Spinal cord (tissue), 10 donors: ENCODE measurements at places on chromosomes 7 and 10.

GRCh38 chr7:123533929-123534382 is 439 bp downstream of the IQUB start:
- no peak for DNase-seq

DNA sequence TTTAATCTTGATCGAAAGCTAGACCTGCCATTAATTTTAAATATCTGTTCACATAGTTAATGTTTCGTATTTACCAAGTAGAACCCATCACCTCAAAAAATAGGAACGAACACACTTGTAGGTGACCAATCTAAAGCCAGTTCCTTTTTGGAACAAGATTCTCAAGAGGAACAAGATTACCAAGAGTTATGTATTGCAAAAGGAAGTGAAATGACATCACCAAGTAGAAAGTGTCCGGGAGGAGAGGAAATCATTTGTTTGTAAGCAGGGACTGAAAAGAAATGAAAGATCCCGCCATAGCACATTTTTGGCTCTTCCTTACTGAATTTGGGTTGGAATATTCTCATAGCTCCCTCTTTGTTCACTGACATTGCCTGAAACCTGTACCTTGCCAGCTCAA is 1200.5 kb downstream of the SORCS1 start:
- no peak for DNase-seq

GRCh38 chr7:46356371-46356770 is 435.3 kb upstream of the IGFBP3 start:
- DNase-seq, result no peak

DNA sequence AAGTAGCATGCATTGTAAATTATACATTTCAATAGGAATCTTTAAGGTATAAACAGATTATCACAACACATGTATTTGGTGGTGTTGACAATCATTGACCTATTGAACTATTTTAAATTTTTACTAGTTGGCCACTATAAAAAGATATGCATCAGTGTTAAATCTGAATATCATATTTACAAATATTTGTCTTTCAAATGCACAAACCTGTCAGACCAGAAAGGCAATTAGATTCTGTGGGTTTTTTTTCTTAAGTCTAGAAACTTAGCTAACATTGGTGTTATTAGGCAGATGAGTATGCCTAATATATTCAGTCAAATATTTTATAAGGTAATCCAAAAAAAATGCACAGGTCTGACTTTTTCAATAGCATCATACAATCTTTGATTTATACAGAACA is 241.4 kb upstream of the DGKB start:
- no peak for DNase-seq

DNA sequence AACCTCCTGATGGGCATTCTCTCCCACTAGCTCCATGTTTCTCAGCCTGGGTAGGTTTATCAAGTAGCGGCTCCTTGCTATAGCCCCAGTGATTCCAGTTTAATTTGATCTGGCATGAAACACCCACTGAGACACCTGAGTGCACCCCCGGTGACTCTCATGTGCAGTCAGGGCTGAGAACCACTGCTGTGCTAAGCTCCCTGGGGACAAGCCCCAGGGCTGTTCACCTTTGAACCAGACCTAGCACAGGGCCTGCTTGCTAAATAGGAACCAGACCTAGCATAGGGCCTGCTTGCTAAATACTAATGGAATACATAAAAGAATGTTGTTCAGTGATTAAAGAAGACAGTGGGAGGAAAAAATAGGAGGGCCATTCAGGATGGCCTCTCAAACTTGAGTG is 167.6 kb downstream of the JAZF1 start:
- no peak for DNase-seq

DNA sequence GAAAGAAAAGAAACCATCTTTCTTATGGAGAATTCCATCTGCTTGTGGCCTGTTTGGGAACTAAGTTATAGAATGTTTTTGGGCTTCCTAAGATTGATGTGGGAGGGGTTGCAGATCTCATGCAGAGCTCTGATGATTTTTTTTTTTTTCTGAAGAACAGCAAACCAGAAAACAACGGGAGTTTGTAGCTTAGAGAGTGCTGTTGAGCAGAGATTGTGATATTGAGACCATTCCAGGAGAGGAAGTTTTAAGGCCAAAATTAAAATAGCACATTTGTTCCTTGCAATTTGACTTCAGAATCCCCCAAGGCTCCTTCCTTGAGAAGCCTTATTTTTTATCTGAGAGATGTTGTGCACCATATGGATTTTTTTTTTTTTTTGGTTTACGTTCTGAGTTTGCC is 159.5 kb upstream of the NRP1 start:
- DNase-seq, result no peak

- no peak for DNase-seq
Observed at GRCh38 chr7:64904008-64904407, 935 bp downstream of the ZNF273 start.

GRCh38 chr7:104137511-104137910 is 70.3 kb downstream of the ORC5 start:
- DNase-seq, result no peak

GRCh38 chr10:129716211-129716681 is 247.8 kb downstream of the EBF3 start:
- DNase-seq, result peak; percentile 45

DNA sequence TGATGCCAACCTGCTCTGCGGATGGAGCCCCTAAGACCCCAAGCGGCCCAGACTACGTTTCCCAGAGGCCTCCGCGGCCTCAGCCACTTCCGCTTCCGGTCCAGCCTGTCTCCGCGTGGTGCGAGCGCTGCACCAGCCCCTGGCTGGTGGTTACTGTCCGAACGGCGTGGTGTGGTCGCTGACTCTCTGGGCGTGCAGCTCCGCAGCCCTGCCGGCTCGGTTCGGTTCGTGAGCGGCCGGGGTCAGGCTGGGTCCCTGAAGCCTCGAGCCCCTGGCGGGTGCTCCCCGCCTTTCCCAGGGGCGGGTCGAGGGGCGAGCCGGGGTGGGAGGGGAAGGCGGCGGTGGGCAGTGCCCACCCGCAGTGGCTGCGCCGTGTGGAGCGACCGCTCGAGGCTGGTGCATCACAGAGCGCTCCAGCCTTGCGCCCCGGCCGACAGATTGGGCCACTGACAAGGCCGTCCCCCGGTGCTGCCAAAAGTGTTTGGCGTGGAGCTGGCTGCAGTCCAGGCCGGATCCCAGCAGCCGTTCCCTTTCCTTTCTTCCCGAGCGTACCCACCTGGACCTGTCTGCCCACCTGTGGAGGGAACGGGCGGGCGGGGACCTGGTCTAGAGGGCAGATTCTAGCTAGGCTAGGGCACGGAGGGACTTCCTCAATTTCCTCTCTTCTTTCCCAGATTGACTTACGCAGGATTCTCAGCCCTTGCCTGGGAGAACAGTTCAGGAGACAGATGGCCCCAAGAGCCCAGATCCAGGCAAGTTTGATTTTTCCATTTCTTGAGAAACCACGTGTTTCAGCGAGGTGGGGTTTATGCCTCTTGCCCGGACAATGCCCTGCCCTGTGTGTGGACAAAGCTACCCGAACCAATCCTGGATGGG is at the start of gene ZNF485:
ZNF485 (plus strand) TSS at position 116 of the 876 bp plus-strand sequence; CDS start at position 729, 613 bp downstream.
- DNase-seq, result peak; percentile 93

GRCh38 chr7:158614700-158615099 is 27.1 kb upstream of the PTPRN2 start:
- no peak for DNase-seq

DNA sequence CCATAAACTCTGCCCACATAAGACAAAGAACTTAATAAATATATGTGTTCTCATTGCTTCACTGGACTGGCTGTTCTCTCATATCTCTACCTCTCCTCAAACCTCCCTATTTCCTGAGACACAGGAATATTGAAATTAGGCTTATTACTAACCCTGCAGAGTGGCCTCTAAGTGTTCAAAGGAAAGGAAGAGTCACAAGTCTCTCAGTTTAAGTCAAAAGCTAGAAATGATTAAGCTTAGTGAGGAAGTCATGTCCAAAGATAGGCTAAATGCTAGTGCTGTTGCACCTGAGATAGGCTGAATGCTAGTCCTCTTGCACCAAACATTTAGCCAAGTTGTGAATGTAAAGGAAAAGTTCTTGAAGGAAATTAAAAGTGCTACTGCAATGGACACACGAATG is 41.1 kb downstream of the GNAI1 start:
- DNase-seq, result no peak
